ENCODE measurements at places on chromosomes 4 and X.

DNA sequence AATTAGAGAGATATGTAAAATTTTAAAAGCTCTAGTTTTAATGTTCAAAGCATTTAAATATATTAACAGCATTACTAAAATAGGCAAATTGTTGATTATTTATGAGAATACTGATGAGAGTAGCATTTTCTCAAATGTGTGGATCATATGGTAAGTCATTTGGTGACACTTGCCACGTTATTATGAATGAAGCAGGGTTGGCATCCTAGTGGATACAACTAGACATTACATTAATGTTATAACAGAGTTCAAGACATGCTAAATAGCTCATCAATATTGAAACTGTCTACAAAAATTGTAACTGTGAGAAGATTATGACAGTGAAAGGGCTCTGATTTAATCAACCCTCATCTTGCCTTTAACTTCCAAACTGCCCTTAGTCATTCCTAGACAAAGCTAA, 171.1 kb downstream of the PDGFC start:
- no peak for DNase-seq

- no peak for DNase-seq
Observed at GRCh38 chr4:151961456-151961855, 200.6 kb upstream of the GATB start.

- peak; percentile 51 for DNase-seq
Observed at GRCh38 chrX:140709421-140709846, at the start of gene LINC00632. TSS of gene LINC00632 (plus strand) at chrX:140709759.

- no peak for DNase-seq
Observed at GRCh38 chr4:78930016-78930629, 9.1 kb downstream of the PAQR3 start.

- DNase-seq, result peak; percentile 42
Observed at GRCh38 chrX:40107291-40108161, 9.8 kb upstream of the BCOR start.

DNA sequence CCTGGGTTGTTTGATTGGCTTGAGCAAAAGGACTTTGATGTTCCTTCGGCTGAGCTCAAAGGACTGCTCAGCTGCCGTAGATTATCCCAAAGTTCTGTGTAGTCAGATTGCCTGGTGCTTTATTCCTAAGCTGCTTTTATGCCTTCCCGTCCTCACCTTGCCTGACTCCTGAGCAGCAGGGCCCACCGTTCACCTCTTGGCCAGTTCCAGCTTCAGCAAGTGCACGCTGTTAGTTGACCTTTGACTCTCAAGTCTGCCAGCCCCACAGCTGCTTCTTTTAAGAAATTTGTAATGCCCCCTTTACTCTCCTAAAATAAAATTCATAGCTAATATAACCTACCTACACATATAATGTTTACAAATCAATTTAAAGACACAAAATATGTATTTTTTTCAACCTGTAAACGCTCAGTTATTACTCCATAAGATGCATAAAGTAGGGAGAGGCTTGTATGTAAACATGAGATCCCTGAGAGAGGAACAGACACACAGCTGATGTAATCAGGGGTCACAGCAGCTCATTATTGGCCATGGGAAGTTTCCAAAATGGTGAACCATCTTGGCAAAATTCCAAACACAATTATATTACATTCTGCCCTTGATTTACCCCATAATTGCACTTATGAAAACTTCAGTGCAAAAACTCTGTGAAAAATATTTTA, 28.6 kb downstream of the UCHL1 start:
- DNase-seq, result no peak

DNA sequence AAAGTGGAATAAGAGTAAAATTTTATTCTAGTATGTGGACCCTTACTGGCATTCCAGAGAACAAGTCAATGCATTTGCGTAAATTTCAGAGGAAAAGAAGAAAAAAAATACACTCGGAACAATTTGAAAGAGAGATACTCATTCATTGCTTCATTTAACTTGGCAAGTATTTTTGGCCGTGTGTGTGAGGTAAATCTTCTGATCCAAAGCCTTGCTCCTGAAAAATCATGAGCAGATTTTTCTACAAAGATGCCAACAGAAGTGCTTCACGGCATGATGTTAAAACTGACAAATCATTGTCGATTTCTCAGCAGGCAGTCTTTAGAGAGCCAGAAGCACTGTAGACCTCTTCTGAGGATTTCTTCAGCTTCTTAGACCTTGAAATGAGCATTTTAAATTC, 194.0 kb downstream of the COX18 start:
- DNase-seq, result no peak

- DNase-seq, result no peak
Observed at GRCh38 chr4:173434231-173434630, 35.3 kb upstream of the SCRG1 start.

DNA sequence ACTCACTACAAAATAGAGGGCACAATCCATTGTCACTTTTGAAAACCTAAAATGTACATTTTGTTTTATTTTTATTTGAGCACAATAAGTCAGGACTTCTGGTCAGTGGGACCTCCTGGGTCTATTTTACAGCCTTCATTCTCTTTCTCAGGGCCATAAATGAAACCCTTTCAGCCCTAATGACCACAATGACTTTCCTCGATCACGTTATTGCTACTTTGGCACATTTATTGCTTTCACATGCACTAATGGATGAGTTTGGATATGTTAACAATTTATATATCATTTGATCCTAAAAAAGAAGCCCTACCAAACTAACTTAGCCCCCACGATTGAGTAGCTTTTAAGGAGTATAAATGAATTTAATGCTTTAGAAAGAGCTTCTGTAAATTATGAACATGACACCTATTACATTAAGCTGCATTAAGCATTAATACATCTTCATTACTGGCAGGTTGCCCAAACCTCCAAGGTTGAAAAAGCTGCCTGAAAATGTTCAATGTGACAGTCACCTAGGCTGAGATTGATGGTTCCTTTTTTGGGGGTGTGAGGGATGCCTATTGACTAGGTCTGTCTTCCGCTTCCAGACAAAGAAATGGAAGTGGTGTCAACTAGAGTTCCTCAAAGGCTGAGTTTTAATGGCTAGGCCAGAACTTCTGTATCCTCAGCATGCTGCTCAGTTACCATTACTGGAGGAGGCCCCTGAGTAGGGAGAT, 296.4 kb downstream of the GPAT3 start:
- DNase-seq, result no peak

DNA sequence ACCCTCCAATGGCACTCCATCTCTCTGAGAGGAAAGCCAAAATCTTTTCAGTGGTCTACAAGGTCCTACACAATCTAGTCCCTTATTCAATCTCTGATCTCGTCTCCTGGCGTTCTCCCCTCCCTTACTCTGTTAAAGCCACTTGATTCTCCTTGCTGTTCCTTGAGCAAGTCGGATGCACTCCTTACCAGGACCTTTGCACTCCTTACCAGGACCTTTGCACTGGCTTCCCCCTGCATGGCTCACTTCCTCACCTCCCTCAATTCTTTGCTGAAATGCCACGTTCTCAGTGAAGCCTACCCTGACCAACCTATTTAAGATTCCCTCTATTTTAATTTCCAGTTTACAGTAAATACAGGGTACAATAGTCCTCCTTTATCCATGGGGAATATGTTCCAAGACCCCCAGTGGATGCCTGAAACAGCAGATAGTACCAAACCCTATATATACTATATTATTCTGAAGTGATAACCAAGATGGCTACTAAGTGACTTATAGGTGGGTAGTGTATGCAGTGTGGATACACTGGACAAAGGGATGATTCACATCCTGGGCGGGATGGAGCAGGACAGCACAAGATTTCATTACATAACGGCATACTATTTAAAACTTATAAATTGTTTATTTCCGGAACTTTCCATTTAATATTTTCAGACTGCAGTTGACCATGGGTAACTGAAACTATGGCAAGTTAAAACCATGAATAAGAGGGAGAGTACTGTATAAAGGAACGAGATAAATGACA, 6.5 kb upstream of the DLG3 start:
- no peak for DNase-seq

DNA sequence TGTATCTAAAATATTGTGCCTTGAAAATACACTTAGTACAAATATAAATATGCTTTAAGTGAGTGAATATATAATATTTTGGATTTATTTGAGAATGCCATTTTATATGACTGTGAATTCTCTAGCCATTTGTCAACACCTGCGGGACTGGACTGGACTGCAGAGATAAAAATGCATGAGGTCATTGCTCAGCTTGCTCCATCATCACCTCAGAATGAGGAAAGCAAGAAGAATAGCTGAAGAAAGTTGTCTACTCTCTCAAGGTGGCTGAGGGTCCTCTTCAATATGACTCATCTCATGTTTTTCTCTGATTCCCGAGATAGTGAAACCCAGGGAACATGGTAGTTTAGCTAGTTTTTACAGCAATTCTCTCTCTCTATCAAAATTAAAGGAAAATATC, 732.5 kb upstream of the AGA start:
- DNase-seq, result no peak

GRCh38 chrX:73838123-73838522, 275.1 kb downstream of the CHIC1 start:
- no peak for DNase-seq

- no peak for DNase-seq
Observed at GRCh38 chr4:182139491-182139890, 103.7 kb upstream of the TENM3 start.

- no peak for DNase-seq
Observed at GRCh38 chrX:134173541-134174272, 63.3 kb upstream of the CCDC160 start.

- DNase-seq, result no peak
Observed at GRCh38 chrX:150268839-150269355, 94.2 kb upstream of the MAMLD1 start.

GRCh38 chr4:1402516-1403091, 3.6 kb downstream of the NKX1-1 start:
- no peak for DNase-seq

GRCh38 chrX:2451501-2452316, 49.1 kb downstream of the DHRSX start:
- DNase-seq, result no peak
